ENCODE measurements at places on chromosomes 5 and 9.

DNA sequence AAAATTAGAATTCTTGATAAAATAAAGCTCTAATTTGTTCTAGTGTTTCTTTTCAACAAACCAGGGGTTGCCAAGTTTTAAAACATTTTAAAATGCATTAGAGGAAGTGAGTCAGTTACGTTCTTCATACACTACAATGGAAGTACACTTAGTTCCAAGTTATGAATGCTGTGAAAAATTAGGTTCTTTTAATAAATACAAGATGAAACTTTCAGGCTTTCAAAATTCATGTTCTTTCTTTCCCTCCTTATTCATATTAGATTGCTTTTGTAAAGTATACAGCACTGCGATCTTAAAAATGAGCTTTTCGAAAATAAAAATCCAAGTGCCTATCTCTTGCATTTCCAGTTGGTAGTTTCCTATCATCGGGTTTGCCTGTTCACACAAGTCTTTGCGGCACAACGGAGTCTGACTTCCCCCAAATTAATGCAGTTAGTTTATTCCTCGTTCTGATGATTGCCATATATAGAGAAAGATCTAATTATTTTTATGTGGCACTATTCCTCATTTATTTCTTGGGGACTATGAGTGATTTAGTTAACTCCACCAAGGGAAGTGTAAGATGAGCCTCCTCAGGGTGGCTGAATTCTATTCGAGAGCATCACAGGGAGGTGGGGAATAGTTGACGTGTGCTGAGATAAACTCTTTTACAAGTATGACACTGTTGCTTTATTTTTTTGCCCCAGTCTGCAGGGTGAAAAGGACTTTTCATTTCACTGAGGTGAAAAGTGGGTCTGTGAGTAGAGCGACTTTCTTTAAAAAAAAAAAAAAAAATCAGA is 238.2 kb downstream of the CD180 start:
- DNase-seq = no peak

DNA sequence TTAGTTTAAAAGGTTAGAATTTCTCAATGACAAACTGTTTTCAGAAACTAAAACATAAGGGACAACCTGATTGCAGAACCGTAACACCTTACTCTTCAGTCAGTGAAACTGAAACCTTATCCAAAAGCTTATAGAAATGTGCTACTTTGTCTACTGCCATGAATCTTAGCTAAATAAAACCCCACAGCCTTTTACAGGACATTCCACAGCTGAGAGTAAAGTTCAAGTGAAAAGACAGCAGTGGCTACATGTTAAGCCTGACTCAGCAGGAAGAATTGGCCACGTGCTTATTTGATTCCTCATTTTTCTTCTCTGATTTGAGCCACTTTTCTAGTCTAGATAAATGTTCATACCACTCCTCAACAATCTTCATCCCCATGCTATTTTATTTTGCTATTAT is 278.7 kb upstream of the ISL1 start:
- no peak for DNase-seq

GRCh38 chr5:111507276-111507675 is 5.1 kb downstream of the STARD4 start:
- DNase-seq = no peak

DNA sequence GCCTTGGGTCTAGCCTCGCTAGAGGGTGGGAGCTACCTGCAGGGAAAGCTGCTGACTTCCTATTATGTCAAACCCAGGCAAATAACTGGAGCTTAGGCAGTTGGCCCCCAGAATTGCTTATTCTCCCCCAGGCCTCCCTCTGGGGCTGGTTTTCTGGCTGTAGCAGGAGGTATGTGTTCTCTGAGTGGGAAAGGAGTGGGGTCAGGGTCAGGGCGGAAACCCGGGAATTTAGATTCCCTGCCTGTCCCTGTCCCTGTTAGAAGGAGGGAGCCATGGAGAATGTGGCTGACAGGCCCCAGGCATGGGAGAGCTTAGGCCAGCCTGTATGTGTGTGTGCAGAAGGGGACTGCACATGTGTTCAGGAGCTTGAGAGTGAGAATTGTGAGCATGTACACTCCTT is 13.6 kb upstream of the CXXC5 start:
- no peak for DNase-seq

DNA sequence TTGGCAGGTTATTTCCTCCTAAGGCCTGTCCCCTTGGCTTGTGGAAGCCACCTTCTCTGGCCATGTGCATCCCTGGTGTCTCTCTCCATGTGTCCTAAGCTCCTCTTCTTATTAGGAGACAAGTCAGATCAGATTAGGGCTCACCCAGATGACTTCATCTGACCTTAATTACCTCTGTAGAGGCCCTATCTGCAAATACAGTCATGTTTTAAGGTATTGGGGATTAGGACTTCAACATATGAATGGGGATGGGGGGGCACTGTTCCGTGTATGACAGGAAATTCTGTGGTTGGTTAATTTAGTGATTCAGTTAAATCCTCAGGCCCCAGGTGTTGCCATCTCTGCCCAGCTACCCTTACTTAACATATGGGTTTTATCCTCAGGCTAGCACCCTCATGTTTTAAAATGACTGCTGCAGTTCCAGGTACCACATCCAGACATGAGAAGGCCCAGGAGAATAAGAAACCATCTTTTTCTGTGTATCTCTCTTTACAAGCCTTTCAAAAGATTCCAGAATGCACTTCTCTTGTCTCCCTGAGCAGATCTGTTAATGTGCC is 51.9 kb upstream of the RAI14 start:
- no peak for DNase-seq

All from NCI-H446 (cell line).